ENCODE measurements at places on chromosomes 1 and 21.

DNA sequence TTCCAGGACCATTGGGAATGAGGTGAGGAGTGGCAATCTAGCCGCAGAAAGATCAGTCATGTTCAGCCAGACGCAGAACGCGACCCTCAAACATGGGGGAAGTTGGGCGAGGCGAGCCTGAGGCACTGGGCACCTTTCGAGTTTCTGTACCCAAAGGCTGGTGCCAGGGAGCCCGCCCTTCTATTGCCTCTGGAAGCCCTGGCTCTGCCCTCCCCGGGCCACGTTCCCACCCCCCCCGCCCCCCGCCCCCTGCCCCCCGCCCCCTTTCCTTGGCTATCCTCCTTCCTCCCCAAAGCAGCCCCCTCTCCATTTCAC is 2.2 kb upstream of the ZBTB7B start:
- DNase-seq, result no peak

DNA sequence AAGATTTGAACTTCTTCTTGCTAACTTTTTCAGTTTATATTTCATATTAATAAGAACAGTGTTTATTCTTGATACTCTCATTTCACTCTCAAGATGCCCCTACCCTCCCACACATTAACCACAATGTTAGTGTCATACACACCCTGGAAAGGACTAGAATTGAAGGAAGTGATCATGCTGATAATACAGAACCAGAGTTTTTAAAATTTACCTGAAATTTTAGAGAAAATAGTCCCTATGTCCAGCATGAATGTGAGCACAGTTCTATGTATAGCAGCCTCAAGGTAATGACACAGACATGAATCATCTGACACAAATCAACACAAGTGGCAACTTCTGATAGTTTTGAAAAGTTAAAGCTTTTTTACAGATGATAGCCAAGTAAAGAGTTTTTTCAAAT is 26.0 kb downstream of the RGS1 start:
- DNase-seq, result peak; percentile 7

DNA sequence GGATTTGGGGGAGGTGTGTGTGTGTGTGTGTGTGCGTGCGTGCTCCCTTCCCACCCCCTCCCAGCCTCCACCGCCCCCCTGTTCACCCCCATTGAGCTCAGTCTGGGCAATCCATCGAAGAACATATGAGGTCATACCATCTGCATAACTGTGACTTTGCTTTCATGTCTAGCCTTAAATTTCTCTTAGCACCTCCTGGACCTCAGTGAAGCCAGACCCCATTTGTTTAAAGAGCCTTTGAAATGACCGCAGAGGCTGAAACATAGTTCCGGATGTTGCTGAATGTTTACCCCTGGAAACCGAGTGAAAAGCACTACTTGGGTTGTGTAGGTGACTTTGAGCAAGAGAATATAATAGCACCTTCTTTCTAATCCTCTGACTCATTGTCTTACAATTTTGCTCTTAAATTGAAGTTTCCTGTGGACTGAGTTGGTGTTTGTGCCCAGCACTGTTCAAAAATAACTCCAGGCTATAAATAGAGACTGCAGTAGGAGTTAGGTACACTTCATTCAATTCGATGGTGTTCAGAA is 75.4 kb downstream of the UBE4B start:
- DNase-seq, result peak; percentile 74

- peak; percentile 51 for DNase-seq
These were observed 66.0 kb downstream of the VCAM1 start for GRCh38 chr1:100785470-100786052.

DNA sequence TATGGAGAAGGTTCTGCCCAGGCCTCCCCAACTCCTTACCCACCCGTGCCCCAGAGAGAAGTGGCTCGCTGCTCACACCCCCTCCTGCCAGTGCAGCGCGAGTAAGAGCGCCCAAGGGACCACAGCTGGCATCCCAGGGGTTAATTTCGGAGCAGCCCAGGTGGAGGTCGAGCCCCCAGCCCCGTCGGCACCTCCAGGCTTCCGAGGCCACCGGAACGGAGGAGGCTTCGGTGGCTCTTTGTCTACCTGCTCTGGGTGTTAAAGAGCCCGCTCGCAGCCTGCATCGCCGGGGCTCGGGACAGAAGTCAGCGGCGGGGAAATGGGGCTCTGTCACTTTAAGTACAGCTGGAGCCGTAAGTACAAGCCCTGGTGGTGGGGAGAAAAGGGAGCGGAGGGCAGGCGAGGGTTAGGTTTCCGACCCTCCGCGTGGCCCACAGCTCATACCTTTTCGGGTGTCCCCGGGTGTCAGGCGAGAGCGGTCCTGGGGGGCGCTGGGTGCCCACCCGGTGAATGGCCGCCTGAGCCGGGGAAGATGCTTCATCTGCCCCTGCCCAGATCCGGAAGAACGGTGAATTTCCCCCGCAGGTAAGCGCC is 89.4 kb upstream of the IPO9 start:
- no peak for DNase-seq

GRCh38 chr1:154272999-154273563 is 652 bp downstream of the HAX1 start:
- DNase-seq, result no peak

DNA sequence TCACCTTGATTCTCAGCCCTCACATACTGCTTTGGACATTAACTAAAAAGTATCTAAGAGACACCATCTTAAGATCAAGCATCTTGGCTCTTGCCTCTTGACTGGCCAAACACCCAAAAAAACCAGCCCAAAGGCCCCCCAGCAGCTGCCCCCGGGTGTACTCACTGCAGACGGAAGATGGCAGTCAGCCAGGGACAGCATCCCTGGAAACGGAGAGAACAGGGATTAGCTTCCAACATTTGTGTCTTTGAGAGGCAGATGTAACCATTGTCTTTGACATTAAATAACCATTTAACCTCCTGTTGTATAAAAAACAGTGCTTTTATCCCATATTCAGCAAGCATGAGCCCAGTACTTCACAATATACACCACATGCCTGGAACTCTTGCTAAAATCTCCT is 11.3 kb downstream of the TMEM63A start:
- no peak for DNase-seq

GRCh38 chr1:71350805-71351204 is 270.0 kb upstream of the ZRANB2 start:
- peak; percentile 27 for DNase-seq

- DNase-seq, result peak; percentile 37
These were observed 37.3 kb upstream of the IL10 start for GRCh38 chr1:206809504-206810084.

- no peak for DNase-seq
These were observed 6.8 kb downstream of the MEF2D start for GRCh38 chr1:156493742-156494141.

DNA sequence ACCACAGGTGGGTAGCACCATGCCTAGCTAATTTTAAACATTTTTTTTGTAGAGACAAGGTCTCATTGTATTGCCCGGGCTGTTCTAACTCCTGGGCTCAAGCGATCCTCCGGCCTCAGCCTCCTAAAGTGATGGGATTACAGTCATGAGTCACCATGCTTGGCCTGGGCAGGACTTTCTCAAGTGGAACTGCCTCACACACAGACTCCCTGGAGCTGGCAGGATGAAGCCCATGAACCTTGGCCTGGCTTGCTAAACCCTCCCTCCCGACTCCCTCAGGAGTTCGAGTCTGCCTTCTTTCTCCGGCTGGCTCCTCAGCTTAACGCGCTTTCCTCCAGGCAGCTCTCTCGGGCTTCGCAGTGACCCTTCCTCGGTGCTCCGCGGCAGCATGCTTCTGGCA is 7.7 kb upstream of the ECE1 start:
- DNase-seq, result peak; percentile 45

DNA sequence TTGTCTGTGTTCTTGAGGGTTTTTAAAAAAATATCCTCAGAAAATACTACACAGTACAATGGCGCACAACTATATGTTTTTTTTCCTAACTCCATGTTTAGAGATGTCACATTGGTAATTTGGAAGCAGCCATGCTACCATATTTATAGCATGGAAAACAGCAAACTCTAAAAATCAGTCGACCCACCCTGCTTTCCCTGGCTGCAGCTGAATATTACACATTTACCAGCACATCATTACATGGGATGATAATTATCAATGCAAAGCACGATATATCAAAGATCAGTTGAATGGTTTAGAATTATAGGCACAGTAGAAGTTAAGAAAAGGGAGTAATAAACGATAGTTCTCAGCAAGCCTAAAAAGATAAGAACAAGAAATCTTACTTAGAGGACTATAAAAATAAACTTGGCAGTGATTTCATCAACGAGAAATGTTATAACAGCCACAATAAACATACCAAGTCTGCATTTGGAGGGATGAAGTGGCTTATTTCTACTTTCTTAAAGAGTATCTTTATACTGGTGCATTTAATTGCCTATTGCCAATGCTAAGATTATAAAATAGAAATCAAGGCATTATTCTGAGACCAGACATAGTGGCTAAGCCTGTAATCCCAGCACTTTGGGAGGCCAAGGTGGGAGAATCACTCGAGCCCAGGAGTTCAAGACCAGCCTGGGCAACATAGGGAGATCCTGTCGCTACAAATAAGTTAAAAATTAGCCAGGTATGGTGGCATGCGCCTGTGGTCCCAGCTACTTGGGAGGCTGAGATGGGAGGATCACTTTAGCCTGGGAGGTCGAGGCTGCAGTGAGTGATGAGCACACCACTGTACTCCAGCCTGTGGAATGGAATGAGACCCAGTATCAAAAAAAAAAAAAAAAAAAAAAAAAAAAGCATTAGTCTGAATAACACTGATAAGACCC is 43.4 kb downstream of the WDR64 start:
- DNase-seq, result peak; percentile 60

DNA sequence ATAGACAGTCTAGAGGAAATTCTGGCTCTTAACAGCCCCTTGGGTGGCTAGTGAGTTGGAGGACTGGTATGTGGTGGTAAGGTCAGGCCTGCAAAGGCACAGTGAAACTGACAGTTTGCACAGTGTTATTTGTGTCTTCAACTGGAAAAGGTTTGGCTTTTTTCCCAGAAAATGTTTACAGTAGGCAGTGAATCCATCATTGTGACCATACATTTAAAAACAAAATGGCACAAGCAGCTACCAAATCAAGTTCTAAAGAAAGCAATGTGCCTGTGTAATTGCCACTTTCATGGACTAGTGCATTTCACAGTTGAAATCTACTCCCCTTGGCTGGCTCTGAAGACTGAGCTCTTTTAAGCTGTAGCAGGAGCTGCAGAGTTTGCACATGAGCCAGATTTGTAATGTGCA is 24.8 kb downstream of the ATPAF1 start:
- peak; percentile 93 for DNase-seq

GRCh38 chr1:181493885-181494284 is 10.6 kb downstream of the CACNA1E start:
- no peak for DNase-seq

- peak; percentile 1 for DNase-seq
These were observed 568.5 kb upstream of the B3GALT2 start for GRCh38 chr1:193754732-193755427.

DNA sequence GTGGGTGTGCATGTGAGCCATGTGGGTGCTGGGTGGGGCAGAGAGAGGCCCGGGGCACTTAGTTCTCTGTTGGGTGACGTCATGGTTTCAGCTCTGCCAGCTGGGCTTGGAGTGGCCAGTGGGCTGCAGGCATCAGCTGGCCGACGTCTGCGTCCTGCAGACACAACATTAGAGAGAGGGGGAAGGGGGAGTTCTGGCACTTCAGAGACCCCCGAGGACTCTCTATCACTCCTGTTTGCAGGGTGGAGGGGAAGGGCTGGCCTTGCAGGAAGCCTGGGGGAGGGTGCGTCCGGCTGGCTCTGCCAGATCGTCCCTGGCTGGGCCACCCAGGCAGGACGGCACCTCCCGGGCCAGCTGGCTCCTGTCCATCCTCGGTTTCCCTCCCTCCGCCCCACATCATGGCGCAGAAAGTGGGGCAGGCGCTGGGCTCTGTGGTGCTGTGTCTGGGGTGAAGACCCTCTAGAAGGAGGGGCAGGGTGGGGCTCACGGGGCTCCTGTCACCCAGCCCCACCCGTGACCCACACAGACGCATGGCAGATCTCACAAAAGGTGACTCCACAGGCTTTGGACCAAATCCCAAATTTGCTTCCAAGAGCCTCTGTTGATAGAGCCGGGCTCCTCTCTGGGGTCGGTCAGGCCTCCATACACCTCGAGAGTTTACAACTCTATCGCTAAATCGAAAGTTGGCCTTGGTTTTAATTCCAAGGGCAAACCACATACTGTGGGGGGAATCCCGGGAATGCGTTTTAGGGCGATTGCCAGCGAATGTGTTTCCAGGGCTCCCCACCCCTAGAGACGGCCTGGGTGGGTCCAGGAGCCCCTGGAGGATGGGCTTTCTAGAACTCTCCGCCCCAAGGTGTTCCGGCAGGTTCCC is 73.4 kb upstream of the TTC34 start:
- no peak for DNase-seq

DNA sequence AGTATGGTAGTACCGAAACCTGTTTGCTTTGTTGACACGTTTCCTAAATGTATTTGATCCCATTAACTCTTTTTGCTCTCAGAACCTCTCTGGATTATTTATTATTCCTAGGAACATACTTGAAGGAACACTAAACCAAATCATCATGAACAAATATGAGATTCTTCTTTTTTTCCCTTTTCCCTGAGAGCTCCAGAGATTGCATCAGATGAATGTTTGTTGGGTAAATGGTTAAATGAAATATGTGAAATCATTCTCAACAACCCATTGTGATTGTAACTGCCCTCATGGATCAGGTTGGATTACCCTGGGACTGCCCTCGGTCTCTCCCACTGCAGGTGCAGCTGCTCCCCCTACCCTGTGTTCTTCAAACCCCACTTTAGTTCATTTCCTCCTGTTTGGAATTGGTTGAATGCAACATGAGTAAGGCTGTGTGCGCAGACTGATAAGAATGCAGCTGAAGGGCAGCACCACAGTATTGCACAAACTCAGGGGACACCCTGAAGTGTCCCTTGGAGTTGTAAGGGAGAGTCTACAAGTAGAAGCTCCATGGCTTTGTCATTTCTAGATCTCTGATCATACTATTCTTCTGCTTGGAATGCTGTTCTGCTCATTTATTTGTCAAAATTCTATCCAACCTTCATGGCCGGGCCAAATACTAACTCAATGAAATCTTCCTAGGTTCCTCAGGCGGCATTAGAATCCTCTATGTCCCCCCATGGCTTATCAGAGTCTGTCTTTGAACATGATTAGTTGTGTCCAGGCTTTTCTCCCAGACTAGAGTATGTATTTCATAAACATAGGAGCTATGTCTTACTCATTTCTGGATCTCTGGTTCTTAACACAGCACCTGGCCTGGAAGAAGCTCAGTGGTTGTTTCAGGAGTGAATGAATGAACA is 47.1 kb upstream of the NEK2 start:
- no peak for DNase-seq

DNA sequence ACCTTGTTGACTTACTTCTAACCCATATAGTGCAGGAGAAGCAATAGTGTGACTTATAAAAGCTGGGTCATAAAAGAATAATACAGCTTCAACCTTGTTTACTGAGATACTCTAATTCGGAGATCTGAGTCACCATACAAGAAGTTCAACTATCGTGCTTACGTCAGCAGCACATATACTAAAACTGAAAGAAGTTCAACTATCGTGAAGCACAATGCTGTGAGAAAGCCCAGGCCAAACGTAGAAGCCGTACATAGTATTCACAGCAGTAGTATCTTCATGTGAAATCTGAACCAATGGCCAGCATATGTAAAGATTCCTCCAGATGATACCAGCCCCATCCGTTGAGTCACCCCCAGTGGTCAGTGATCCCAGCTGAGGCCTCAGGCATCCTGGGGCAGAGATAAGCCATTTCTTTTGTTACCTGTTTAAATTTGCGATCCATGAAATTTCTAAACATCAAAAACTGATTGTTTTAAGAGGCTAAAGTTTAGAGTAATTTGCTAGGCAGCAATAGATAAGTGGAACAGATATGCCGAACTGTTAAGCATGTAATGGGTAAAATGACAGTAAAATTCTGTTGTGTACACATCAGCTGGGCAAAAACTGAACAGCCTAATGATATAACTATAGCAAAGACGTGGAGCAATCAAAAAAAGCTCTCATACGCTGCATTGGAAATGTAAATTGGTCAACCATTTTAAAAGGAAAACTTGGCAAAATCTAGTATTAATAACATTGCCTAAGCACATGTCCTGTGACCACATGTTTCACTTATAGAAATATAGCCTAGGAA is 53.9 kb upstream of the SAMD13 start:
- DNase-seq, result peak; percentile 92

Measured in EL (cell line).